Stimulated activated CD4-positive, alpha-beta T cell treated with anti-CD3 and anti-CD28 coated beads, Interleukin-1b, Interleukin-23, amount 100 ng/mL, for 24 hours (primary cell): ENCODE measurements at places on chromosomes 12 and 14.

GRCh38 chr14:21047378-21047781, 5.2 kb downstream of the RNASE7 start:
- no peak for DNase-seq

DNA sequence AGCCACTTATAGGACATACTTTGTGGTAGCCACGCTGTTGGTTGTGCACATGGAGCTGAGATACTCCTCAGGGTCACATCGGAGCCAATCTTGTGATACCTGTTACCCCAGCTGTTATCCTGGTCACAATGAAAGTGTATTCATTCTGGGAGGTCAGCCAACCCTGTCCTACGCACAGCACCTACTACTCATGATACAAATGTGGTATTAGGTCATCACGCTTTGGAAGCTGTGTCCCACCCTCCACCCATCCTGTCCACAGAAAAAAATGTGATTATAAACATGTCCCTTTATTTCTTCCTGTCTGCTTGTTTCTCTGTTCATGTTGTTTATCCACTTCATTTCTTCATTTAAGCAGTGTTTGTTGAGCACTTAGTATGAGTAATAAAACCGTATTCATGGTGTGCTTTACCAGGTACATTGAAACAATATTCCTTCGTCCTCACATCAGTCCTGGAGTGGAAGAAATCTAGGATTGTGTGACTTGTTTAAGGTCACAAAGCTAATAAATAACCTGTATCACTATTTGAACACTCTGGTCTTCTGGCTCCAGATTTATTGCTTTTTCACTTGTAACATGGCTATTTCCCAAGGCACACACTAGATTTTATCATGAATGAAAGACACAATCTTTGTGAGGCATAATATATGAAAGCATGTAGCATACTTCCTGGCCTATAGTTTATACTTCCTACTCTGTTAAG, 73.1 kb downstream of the DERA start:
- DNase-seq, result no peak

GRCh38 chr12:63318933-63319332, 167.9 kb upstream of the AVPR1A start:
- no peak for DNase-seq

GRCh38 chr14:64841772-64842750, 37.6 kb downstream of the SPTB start:
- no peak for DNase-seq

DNA sequence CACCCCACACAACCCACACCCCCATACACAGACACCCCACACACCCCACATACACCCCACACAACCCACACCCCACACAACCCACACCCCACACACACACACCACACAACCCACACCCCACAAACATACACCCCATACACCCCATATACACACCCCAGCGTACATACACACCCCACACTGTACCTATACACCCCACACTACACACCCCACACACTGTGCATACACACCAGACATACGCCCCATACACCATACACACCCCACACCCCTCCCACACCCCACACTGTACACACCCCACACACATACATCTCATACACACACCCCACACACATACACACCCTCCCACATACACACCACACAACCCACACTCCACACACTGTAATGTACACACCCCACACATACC, 80.2 kb downstream of the NOC4L start:
- no peak for DNase-seq

DNA sequence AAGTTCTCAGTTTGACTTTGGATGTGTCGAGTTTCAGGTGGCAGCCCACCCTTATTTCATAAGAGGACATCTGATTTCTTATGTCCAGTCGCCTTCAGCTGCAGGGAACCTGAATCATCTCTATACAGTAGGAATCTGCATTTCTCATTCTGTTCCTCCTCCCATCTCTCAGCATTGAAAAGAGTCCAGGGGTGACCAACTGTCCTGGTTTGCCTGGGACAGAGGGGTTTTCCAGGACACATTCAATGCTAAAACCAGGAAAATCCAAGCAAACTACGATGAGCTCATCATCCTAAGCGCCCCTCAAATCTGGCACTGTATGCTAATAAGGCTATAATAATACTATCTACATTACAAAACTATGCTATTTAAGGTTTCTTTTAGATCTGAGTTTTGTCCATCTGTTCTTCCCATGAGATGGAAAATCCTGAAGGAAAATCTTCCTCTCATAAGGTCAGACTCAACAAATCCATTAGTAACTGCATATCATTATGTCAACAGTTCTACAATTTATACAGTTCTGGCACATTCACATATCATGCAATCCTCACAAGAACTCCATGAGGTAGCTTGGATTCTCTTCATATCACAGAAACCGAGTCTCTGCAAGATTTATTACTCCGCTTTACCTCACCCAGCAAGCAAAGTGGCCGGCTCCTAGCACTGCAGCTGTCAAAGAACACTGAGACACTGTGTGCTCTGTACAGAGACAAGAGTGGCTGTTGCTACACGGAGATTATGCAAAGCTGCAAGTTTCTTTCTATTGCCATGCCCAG, 15.6 kb upstream of the CALM1 start:
- no peak for DNase-seq

DNA sequence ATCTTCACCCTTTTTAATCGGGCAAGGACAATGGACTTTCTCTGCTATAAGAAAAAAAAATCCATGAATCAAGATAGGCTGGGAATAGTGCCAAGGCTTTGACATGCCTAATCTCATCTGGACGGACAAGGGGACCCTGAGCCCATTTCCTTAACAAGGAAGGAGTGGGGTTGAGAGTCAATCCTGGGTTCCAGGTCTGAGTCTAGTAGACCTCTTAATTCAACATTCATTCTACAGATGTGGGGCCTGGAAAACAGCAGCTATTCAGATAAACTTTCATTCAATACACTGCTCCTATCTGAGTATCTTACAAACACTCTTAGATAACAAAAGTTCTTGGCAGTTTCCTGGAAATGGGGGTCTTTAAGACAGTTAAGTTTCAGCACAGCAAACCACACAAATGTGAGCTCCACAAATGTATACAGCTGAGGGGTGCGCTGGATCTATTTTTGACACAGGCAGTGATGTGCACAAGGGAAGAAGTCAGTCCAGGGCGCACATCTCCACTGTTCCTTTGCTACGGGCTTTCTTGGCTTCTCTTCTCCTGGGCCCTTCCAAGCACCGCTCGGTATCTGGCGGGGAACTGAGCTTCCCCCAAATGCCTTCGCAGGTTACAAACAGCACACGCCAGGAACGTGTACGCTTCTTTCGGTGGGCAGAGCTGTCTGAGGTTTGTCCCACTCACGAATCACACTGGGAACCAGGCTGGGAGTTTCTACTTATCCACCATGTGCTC, 82.2 kb upstream of the GPR68 start:
- no peak for DNase-seq

- no peak for DNase-seq
These were observed 29.8 kb downstream of the BICD1 start for GRCh38 chr12:32136404-32136803.

DNA sequence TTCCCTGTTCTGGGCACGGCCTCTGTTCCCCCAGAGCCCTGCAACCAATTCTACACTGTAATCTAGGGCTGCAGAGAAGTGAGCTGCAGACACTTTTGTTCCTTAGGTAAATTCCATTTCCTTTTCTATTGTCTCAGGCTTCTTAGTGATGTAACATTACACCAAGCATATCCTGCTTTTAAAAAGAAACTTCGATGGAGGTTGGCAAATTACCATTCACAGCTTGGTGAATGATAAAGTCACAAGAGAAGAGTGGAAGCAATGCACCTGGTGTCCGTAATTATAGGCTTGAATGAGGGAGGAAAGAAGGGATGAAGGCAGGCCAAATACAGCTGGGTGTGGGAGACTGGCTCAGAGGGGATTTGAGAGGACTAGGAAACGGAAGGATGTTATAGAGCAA, 68.6 kb downstream of the PPM1A start:
- no peak for DNase-seq

DNA sequence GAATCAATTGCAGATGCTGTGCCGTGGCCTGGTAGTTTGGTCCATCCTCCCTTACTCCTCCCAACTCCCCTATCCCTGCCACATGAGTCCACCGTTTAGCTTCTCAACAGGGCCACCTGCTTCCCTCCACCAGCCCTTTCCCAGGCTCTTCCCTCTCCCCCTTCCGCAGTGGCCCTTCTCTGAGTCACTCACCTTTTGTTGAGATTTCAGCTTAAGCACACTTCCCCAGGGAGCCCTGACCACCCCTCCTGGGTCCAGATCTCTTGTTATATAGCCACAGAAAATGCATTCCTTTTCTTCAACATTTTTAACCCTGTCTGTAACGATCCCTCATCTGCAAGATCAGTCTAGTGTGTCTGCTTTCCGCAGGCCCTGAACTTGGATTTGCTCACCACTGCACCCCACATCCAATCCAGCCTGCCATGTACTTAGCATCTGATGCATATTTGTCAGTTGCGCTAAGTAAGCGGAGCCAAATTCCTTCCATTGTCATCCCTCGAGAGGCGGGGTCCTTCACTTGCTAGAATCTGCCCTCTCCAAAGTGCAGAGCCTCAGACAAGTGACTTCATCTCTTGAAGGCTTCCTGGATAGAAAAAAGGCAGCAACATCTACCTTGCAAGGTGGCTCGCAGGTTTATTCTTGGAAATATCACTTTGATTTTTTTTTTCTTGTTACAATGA, 41.1 kb downstream of the TMEM63C start:
- no peak for DNase-seq

GRCh38 chr12:55172686-55173085, 46.5 kb downstream of the OR9K2 start:
- no peak for DNase-seq

DNA sequence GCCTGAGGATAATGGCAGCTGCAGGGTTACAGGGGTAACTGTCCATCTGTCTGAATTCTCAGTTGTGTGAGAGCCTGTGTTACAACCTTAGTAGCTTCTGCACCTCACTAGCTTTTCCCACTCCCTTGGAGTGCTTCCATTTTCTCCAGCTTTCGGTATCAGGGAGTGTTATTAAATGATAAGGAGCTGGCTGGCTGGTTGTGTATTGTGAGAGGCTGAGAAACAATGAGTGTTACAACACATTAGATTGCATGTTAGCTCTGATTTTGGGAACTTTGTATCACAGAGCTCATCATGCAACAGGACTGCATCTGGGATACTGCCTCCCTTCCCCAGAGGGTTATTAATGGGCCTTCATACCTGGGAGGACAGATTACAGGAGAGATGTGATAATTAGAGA, 723.7 kb downstream of the DIO2 start:
- DNase-seq, result no peak

- DNase-seq, result no peak
These were observed 209.4 kb upstream of the PRICKLE1 start for GRCh38 chr12:42798811-42799438.

GRCh38 chr14:69922198-69922597, 43.0 kb downstream of the SMOC1 start:
- DNase-seq, result no peak

DNA sequence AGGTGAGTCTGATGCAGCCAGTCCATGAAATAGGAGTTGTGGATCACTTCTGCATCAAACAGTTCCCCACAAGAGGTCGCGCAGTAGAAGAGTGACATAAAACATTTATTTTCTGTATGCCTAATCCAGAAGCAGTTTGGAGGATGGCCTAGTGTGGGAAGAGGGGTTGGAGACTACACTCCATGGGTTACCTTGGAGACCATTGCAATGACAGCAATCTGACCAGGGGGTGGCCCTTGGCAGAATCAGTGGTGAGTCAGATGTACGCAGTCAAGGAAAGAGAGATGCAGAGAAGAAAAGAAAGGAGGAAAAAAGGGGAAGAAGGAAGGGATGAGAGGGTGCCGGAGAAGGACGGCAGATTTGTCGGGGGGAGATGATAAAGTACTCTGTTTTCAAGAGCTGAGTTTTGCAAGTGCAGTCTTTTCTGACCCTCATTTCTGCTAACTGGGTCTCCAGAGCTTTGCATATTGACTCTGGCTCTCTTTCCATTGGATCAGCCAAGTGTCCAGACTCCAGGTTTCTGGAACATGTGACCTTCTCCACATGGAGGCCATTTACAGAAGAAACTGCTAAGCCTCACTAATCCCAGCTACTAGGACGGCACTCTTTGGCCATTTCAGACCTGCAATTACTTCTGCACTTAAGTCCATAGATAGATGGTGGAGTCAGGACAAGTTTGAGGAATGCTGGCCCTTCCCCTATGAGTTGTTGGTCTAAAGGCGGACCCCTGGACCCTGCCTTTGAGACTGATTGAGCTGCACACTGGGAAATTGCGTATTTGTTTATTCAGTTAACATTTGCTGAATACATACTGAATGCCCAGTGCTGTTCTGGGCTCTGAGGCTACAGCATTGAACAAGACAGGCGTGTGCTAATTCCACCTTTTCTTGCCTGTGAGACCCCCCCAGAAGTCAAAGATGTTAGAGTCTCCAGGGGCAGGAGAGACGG, 424.2 kb downstream of the BCL11B start:
- no peak for DNase-seq
